ENCODE measurements at places on chromosomes 6 and 20.

DNA sequence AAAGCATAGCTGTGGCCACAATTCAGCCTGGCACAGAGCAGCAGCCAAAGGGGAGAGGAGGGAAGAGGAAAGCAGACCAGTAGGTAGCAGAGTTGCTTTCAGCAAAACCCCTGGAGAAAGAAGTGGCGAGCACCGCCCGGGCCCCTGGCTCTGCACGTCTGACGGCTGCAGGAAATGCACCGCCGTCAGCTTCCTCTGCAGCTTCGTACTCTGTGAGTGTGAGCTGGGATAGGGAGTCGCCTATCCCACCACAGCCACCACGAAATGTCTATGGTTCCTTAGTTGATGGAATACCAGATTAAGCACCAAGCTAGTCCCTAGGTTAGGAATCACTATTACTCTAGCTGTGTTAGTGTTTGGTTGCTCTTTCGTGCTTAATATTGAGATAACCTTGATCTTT, 79.9 kb upstream of the NAA20 start:
- no peak for DNase-seq

DNA sequence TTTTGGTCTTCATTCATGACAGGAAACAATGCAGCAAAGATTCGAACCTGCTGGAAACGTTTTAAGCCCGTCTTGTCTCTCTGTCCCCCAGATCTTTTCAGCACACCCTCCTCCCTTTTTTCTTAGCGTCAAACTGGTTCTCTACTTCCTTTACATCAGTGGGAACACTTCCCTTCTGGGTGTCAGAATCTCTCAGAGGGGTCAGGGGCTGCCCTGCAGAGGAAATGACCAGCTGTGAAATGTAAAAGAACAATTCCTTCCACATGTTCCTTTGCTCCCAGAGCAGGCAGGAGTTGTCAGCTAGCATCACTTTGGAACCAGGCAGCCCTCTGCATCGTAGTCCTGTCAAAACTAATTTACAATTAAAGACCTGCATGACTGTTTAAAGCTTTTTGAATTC, 619.0 kb downstream of the TFAP2A start:
- no peak for DNase-seq

GRCh38 chr6:168959696-168960095, 293.9 kb downstream of the THBS2 start:
- no peak for DNase-seq

GRCh38 chr20:20685635-20686034, 26.8 kb downstream of the RALGAPA2 start:
- DNase-seq, result no peak

DNA sequence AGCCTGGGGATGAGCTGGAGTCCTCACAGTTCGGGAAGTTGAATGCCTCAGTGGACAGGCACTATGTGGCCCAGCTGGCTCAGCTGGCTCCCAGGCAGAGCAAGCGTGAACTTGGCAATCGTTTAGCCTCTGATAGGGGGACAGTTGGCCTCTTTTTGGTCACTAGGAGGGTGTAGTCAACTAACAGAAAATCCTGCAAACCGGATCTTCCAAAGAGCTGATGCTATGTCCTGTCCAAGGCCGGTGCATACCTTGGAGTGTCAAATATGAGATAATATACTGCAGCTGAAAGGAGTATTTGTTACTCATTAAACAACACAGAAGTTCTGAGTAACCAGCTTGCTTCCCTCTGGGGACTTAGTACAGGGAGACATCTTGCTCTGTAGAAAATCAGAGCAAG, 126.2 kb upstream of the EXOC2 start:
- DNase-seq, result no peak
